ENCODE measurements at places on chromosomes 1 and 21.

DNA sequence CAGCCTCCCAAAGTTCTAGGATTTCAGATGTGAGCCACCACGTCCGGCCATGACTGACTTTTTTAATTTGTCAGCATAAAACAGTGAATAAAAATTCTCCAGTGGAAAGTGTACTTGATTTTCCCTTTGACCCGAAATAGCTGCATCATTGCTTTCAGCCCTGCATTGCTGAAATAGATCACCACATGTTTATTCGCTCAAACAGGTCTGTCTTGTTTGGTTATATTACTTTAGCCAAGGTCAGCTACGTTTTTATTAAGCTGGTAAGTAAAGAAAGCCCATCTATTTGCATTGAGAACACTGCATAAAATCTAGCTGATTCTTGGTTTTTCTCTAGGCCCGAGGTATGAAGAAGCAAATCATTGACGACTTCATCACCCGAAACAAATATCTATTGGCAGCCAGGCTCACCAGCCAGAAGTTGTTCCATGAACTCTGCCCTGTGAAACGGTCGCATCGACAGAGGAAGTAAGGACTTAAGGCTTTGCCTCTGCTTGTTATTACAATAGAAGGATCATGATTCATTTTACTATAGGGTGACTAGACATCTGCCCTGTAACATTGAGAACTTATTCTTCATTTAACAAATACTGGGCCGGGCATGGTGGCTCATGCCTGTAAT lies 25.6 kb downstream of the AGMAT start:
- DNase-seq, result no peak

DNA sequence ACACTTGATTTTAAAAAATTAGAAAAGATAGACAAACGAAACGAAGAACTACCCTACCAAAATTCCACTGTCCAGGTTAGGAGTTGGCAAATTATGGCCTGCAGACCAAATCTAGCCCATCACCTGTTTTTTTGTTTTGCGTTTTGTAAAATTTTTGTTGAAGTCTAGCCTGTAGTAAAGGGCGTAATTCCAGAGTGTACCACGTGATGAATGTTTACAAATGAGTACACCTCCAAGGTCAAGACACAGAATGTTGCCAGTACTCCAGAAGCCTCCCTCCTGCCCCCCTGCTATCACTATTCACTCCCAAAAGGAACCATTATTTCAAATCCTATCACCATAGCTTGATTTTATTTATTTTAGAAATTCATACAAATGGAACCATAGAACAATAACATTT lies 17.1 kb upstream of the PODN start:
- no peak for DNase-seq

DNA sequence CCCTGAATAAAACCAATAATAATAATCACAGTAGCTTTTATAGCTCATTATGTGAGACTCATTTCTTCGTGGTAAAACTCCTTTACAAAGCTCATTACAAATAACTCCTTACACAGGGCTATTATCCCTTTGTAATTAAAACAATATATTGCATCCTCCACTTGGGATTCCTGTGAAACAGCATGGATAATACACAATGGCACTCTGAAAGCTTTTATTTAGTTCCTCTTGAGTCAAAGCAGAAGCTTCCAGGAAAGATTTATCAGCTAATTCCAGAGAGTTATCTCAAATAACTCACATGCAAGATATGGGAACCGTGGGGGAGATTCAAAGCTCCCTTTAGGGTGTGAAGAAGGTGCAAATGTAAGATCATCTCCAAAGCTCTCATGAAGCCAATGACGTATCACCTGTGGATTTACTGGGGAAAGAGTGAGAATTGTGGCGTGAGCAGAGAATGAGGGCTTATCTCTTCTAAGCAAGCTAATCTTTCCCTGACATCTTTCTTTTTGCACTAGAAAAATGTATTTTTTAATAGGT lies 60.4 kb upstream of the GJA5 start:
- no peak for DNase-seq

DNA sequence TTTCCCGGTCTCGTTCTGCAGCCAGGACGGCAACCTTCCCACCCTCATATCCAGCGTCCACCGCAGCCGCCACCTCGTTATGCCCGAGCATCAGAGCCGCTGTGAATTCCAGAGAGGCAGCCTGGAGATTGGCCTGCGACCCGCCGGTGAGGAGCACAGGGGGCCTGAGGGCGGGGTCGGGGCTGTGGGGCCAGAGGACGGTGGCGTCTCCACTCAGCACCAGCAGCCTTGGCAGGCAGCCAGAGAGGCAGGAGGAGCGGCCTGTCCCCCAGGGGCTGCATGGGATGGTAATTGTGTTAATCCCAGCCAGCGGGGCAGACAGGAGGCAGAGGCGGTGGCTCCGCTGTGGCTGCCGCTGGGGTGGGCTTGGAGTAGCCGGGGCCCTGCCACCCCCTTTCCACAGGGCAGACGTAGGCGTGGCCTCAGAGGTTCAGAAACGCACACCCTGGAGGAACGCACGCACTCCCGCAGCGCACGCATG lies 12.1 kb downstream of the SAMD11 start:
- DNase-seq, result no peak

- no peak for DNase-seq
Measured at GRCh38 chr1:182662121-182662890, 22.1 kb downstream of the RGS8 start.

DNA sequence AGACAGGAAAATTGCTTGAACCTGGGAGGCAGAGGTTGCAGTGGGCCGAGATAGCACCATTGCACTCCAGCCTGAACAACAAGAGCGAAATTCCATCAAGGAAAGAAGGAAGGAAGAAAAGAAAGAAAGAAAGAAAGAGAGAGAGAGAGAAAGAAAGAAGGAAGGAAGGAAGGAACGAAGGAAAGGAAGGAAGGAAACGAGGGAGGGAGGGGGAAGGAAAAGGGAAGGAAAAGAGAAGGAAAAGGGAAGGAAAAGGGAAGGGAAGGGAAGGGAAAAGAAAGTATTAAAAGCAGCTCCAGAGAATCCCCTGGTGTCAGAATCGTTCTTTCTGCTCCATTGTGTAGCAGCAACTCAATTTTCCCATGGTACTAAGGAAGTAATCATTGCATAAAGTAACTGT lies 19.2 kb upstream of the ZSWIM5 start:
- DNase-seq, result no peak

- no peak for DNase-seq
Measured at GRCh38 chr1:28136169-28136921, 40.1 kb downstream of the PTAFR start.

DNA sequence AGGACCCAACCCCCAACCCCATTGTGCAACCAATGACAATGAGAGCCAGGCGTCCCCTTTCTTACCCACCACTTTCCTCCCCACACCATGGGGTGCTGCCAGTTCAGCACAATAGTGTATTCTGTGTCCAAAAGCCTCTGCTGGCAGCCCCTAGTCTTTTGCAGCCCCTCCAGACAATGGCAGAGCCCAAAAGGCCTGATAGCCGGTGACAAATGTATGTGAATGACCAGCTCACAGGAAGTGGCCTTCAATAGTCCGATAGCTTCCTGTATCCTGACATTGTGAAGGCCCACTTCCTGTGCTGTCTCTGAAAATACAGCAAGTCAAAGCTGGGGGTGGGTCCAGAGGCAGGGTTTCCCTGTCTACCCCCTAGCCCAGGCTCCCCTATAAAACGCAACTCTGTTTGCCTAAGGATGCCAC lies 16.6 kb downstream of the SMIM12 start:
- no peak for DNase-seq

DNA sequence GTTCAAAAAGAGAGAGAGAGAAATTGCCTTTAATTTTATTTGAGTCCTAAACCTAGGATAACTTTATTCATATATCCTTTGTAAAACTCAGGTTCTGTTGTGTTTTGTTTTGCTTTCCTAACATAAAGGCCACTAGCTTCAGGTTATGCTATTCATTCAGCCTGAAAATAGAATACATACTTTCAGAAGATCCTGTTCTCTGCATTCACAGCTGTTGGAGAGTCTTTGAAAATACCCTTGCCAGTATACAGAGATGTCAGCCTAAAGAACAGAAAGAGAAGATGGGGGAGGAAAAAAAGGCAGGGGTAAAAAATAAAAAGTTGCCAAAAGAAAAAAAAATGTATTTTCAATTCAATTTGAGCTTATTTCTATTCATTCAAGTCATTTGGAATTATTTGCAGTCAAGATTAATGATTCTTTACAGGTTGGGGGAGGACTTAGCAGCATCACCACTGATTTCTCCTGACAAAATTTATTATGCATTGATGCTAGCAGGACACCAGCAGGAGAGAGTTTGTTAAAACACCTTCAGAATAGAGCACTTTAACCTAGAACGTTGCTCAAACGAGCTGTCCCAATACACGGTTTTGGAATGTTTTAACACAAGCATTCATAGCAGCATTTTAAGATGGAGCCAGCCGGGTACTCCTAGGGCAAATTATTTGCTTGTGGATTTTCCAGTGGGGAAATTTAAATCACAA lies 318.5 kb downstream of the NTNG1 start:
- DNase-seq, result no peak

- DNase-seq, result no peak
Measured at GRCh38 chr1:199549421-199549820, 478.1 kb upstream of the NR5A2 start.

GRCh38 chr1:201656311-201657032 lies 117.5 kb downstream of the NAV1 start:
- DNase-seq, result no peak

DNA sequence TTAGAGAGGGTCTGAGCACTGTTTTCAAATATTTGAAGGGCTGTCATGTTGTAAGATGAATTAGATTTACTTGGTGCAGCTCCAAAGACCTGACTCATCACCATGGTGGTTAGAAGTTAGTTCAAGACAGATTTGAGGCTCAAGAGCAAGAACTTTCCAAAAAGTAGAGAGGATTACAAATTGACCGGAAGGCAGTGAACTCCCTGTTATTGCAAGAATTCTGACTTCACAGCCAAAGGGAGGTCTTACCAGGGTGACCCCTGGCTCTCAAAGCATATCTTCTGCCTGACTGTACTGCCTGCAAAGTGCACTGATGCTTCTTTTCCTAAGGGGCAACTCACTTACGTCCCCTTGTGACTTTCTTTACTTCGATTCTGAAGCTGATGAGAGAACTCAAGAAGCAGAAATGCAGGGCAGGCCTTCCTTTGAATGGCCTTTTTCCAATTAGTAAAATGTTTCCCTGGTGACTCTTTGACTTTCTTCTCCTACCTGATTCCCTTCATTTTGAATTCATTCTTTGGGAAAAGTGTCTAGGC lies 86.4 kb downstream of the NAV1 start:
- no peak for DNase-seq

- no peak for DNase-seq
Measured at GRCh38 chr1:220060876-220061275, 14.6 kb upstream of the EPRS1 start.

- DNase-seq, result no peak
Measured at GRCh38 chr21:44846485-44847260, 26.8 kb downstream of the PTTG1IP start.

DNA sequence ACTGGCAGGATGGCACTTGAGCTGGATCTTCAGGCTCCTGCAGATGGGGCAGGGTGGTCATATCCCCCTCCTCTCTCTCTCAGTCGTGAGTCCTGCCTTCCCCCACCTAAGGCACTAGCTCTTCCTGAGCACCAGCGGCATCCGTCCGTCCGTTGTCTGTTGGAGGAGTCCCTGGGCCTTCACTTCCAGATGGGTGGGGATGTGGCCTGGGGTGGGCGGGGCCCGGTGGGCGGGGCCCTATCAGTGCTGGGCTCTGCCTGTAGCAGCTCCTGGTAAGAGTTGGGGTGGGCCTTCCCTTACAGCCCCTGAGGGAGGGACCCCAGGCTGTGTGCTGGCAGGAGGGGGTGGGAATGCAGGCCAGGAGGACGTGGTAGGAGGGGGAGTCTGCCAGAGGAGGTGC lies 10.3 kb downstream of the LDLRAD2 start:
- DNase-seq, result no peak

DNA sequence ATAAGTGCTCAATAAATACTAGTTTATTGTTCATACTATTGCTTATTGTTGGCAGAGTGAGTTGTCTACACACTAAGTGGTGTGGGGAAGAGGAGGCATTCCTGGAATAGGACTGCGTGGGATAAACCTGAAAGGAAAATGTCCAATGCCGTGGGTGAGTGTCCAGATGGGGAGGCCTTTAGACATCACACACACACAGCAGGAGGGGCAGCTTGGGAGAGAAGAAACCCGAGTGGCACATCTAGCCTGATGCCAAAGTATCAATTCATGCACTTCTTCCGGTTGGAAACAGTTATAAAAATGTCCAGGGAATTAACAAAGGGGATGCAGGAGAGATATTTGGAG lies 27.3 kb downstream of the CCN1 start:
- DNase-seq, result no peak

- no peak for DNase-seq
Measured at GRCh38 chr1:183850852-183851251, 45.9 kb downstream of the RGL1 start.

GRCh38 chr1:240363914-240364313 lies 248.0 kb downstream of the GREM2 start:
- no peak for DNase-seq

DNA sequence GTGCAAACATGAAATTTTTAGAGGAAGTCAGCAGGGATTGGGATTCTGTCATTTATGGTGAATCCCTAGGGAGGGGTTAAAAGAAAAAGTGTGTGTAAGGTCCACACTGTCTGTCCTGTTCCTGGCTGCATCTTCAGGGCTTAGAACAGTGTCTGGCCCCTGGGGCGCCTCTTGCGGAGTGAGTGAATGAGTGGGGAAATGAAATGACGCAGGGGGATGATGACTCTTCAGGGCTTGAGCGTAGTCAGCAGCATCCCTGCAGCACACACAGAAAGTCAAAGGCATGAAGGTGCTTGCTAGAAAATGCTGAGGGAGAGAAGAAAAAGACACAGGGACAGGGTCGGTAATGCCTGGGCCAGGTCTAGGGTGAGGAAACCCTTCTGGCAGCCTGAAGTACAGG lies 57.8 kb downstream of the PGBD5 start:
- no peak for DNase-seq

DNA sequence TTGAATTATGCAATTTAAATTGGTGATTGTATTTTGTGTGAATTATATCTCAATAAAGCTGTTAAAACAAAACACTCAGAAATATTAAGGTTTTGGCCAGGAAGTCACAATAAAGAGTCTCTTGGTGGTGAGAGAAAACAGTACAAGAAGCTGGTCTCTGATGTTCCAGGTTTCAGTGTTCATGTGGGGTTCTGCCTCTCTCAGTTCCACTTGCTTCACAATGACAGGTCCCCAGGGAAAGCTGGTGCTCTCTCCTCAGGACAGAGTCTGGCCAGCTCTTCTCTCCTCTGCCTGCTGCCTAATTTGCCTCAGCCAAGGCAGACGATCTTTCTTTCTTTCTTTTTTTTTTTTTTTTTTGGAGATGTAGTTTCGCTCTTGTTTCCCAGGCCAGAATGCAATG lies 342.9 kb upstream of the PLXNA2 start:
- DNase-seq, result no peak

DNA sequence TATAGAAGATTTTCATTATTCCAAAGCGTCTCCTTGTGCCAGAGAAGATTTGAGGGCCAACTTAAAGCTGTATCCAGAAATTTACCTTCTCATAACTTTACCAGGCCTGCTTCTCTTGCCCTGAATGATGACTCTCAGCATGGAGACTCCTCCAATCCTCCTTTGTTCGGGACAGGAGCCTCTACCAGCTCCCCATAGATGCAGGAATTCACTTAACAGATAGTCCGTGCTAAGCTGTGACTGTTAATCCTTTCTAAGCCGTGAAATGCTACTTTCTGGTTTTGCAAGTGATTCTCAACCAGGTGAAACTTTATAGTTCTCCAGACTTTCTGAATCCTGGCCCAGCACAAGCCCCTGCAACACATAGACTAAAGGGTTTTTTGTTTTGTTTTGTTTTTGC lies 31.8 kb upstream of the KCND3 start:
- DNase-seq, result no peak

GRCh38 chr1:167491586-167492461 lies 26.5 kb downstream of the CD247 start:
- no peak for DNase-seq

GRCh38 chr1:151346082-151346768 lies 827 bp downstream of the RFX5 start:
- no peak for DNase-seq

GRCh38 chr1:236997361-236997760 lies 6.9 kb downstream of the MT1HL1 start:
- no peak for DNase-seq

Measured in activated T-helper 1 cell treated with anti-CD3 and anti-CD28 coated beads, Interleukin-2, amount 50 U/mL, for 16 hours (primary cell).